ENCODE measurements at places on chromosomes 6 and 20. TPM values are rescaled to one million over a fixed set of nuclear protein-coding genes. Genes with fewer than 3 reads are reported as not detected.

The TTK gene
- polyA plus RNA-seq, result 1.2 TPM

The GNRH2 gene
- 0.34 TPM for polyA plus RNA-seq

The EBF4 gene
- 4.6 TPM for polyA plus RNA-seq

The CST3 gene
- 409 TPM for polyA plus RNA-seq

The BANF2 gene
- not detected for polyA plus RNA-seq

The MOG gene
- 0.22 TPM for polyA plus RNA-seq

The GMPR gene
- polyA plus RNA-seq, result 3.0 TPM

The OR2B6 gene
- 0.12 TPM for polyA plus RNA-seq

The FOXF2 gene
- 6.7 TPM for polyA plus RNA-seq

The TNFRSF21 gene
- polyA plus RNA-seq, result 34.0 TPM

The SEMG1 gene
- polyA plus RNA-seq, result 0.26 TPM

The GPANK1 gene
- 15.3 TPM for polyA plus RNA-seq

The SCRT2 gene
- not detected for polyA plus RNA-seq
